ENCODE measurements at places on chromosomes 3 and 15.

DNA sequence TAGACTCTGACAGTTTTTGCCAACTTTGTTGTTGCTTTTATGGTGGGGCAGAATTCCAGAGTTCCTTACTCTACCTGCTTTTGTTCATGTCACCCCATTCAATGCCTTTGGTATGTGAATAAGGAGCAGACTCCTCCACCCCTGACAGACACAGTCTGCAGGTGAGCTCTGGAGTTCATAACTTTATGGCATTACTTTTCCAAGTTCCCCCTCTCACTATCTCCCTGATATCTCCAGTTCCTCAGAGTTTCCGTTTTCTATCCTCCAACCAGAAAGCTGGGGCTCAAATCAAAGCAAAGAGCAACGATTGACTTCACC, 23.1 kb upstream of the MTMR10 start:
- no peak for DNase-seq

DNA sequence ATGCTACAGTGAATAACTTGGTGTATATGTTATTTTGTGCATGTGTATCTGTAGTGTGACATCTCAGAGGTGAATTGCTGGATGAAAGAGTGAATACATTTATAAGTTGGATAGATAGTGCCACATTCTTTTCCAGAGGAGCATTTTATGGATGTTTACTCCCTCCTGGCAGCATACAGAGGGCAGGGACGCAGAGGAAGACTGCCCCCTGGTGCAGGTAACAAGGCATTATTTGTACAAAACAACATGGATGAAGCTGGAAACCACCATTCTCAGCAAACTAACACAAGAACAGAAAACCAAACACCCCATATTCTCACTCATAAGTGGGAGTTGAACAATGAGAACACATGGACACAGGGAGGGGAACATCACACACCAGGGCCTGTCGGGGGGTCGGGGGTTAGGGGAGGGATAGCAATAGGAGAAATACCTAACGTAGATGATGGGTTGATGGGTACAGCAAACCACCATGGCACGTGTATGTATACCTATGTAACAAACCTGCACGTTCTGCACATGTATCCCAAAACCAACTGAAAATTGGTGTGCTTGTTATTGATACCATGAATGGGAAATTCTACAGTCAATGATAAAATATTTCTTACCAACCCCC, 57.9 kb upstream of the CTXND1 start:
- no peak for DNase-seq

GRCh38 chr3:127959041-127959440, 44.0 kb downstream of the KBTBD12 start:
- no peak for DNase-seq

DNA sequence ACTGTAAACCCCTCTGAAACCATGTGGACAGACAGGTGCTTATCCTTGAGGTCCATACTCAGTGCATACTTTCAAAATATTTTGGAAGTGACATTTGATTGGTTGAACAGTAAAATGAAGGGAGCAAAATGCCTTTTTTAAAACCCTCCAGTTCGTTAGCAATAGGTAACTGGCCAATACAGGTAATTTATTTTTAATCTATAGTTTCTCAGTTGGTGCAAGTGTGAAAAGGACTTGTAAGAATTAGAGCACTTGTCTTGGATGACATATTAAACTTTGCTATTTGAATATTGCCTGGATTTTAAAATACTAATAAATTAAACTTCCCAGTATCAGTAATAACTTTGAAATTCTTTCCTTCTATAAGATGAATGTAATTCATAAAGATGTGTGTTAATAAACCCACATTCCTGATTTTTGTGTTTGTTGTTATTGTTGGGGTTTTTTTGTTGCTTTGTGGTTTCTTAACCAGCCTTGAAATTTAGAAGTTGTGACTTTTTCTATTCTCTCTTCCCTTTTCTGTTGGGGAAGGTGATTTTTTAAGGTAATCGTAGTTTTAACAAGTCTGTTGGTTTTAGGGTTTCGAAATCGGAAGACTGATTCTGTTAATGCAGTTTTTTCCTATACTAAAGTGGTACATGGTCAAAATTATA, 90.0 kb downstream of the STT3B start:
- no peak for DNase-seq

- no peak for DNase-seq
Observed at GRCh38 chr15:95953032-95953431, 377.5 kb upstream of the NR2F2 start.

DNA sequence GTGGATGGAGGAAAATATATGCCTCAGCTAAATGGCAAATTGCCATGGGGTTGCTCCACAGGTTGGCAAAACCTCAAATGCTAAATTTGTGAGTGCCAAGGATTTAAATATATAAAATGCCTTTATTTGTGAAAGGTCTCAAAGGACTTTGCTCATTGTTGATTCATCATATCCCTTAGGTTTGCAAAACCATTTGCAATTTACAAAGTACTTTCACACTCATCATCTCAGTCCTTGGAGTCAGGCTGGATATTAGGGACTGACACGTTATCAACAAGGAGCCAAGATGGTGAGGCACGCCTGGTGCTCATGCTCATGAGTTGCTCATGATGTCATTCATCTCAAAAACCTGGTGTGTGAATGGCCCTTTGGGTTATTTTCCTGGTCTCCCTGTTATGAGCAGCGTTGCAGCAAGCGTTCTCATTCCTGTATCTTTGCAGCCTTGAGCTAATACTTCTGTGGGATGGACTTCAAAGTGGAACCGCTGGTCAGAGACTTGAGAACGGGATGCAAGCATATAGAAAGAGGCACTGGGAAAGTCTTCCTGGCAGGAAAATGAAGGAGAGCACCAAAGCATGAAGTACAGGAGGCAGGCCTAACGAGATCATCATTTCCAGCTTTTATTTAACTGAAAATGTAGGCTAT, 66.0 kb downstream of the MYO1E start:
- DNase-seq = no peak

DNA sequence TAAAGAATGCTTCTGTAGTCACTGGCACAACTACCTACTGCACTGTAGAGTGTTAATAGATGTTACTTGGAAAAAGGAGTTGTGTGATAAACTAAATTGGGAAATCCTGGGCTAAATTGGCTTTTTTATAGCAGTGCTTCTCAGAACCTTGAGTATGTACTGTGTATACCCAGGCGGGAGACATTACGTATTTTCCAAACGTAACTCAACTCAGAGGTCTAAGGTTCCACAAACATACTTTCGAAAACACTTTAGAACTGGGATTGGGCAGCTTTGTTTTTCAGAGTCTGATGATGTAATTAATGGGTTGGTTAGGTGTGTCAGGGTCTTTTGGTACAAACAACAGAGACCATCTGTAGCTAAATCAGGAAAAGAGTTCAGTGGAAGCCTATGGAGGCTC, 53.5 kb upstream of the CHST2 start:
- no peak for DNase-seq

DNA sequence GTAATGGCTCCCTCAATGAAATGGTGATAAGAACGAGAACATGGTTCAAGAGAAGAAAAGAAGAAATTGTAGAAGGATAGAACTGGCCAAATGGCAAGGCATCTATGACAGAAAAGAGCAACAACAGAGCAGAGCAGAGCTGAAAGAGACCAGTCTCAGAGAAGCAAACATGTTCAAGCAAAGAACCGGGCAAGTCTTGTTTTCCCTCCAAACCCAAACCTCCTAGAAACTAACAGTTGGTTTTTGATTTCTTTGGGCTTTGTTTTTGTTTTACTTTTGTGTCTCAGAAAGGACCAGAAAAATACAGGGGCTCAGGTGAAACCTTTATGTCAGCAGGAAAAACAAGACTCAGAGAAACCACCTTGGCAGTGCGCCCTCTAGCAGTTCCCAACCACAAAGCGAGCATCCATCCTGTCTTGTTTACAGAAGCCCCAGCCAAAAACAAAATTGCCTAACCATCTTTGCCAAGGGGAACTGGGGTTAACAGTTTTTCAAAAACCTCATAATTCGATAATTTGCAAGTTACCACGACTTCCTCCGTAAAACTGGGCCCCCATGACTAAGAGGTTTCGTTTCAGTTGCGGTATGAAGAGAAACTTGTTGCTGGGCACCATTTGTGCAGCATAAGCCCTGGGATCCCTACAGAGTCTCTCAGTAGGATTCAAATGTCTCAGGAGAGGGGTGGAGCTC, 159.2 kb upstream of the SLC24A5 start:
- DNase-seq = no peak

DNA sequence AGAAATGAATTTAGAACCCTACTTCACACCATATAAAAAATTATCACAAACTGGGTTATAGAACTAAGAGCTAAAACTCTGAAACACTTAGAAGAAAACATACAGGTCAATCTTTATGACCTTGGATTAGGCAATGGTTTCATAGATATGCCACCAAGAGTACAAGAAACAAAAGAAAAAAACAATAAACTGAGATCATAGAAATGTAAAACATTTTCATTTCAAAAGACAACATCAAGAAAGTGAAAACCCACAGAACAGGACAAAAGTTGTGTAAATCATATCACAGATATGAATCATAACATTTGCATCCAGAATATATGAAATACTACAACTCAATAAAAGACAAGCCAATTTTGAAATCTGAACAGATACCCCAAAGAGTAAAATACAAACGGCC, 72.4 kb downstream of the TBL1XR1 start:
- DNase-seq = no peak

GRCh38 chr3:35663471-35663870, 24.1 kb downstream of the ARPP21 start:
- DNase-seq = no peak

DNA sequence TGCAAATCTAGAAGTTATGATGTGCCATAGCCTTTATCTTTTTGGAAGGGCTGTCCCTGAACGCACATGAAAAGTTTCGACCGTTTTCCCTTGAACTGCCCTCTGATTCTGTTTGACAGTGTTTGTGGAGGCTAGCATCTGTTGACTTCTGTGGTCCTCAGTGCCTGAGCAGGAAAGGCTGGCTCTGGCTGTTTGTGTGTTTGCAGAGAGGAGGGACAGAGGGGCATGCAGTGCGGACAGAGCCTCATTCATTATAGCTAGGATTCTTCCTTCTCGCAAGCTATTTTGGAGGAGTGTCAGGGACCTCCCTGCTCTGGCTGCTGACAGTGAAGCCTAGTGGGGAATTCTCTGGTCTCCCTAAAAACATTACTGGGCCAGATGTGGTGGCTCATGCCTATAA, 64.5 kb downstream of the CDAN1 start:
- no peak for DNase-seq

- no peak for DNase-seq
Observed at GRCh38 chr3:53046171-53047170, 598 bp upstream of the SFMBT1 start.

- no peak for DNase-seq
Observed at GRCh38 chr3:60770532-60770931, 480.7 kb downstream of the FHIT start.

DNA sequence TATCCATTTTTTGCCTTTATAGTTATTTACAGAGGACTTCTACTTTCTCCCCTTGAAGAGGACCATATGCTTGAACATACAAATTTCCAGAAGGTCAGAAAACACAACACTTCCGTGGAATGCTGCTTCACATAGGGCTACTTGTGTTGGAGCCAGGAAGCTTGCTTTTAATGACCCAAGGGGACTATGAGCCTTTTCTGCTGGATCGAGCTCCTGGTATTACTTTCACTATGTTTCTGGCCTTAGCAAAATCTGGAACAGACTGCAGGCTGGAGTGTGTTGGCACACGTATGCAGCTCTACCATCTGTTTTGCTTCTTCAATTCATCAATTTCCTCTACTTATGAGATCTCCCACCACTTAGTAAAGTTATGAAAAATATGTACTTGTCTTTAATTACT, 69.3 kb upstream of the CBLB start:
- DNase-seq = peak; percentile 7

DNA sequence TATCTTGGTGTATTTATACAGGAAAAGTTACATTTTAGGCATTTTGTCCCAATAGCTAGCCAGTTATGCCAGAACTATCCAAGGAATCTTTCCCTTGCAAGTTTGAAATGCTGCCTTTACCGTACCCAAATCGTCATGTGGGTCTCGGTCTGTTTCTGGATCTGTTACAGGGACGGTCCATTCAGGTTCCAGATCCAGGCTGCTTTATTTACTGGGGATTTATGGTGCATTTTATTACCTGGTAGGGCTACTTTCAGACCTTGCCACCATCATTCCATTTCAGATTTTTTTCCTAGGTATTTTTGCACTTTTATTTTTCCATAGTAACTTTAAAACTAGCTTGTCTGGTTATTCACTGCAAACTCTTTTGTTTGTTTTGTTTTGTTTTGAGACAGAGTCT, 186.5 kb downstream of the NSMCE3 start:
- DNase-seq = no peak

DNA sequence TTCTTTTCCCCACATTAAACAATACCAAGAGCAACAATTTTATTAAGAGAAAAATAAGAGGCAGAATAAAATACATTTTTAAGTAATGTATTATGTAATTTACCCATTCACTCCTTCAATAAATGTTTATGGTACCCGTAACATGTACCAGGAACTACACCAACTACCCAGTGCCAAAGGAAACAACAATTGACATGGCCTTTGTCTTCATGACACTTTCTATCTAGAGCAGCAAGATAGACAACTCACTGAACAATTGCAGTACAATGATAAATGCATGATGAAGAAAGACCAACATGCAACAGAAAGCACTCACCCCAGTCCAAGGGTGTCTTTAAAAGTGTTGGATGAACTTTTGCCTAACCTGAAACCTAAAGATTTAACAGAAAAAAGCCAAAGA, 493.8 kb downstream of the IGSF11 start:
- no peak for DNase-seq

DNA sequence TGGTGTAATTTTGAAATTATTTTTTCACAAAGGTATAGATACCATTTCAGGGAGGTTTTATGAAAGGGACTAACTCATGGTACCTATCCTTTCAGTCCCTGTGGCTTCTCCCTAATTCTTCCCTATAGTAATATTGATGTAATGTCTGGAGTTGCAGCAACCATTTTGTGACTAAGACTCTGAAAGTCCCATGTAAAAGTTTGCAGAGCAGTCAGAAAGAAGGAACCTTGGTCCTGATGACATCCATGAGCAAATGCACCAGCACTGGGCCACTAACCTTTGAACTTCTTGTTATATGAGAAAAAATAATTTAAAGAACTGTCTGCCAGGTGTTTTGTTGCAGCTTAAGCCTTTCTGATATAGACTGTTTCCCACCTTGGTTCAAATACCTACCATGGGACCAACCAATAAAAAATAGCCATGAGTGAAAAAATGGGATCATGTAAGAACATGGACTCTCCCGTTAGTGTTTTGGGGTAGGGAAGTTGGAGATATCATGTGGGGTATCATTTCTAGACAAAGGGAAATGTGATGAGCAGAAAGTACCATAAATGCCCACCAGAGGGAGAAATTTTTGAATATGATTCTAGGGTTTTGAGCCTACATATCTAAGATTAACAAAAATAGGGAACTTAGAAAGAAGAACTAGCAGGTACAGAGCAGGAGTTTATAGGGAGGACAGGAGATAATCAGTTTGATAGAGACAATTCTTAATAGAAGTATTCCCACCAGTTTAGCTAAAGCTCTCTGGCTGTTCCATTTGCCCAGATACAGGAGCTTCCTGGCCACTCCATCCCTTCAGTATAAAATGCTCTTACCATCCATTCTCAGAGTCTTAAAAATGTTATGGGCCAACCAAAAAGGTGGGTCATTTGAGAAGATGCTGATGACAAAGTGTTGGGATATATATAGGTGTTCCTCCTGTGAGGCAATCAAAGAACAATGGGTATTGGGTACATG, 3.4 kb upstream of the CPOX start:
- peak; percentile 15 for DNase-seq

- no peak for DNase-seq
Observed at GRCh38 chr15:77481670-77482069, 61.0 kb downstream of the HMG20A start.
